Umbilical cord (tissue), 2 donors: ENCODE measurements at places on chromosomes 2 and 18. TPM values are rescaled to one million over a fixed set of nuclear protein-coding genes. Genes with fewer than 3 reads are reported as not detected.

DOK6 gene
- 13.7 TPM for total RNA-seq

MOGAT1 gene
- not detected for total RNA-seq

HPCAL1 gene
- 7.9 TPM for total RNA-seq

MARCO gene
- not detected for total RNA-seq

SIX3 gene
- total RNA-seq, result not detected

ERBB4 gene
- 5.5 TPM for total RNA-seq
